ENCODE measurements at places on chromosomes 3 and 15.
A peak's percentile ranks its signal among the peaks of the same experiment; 100 is the strongest.

DNA sequence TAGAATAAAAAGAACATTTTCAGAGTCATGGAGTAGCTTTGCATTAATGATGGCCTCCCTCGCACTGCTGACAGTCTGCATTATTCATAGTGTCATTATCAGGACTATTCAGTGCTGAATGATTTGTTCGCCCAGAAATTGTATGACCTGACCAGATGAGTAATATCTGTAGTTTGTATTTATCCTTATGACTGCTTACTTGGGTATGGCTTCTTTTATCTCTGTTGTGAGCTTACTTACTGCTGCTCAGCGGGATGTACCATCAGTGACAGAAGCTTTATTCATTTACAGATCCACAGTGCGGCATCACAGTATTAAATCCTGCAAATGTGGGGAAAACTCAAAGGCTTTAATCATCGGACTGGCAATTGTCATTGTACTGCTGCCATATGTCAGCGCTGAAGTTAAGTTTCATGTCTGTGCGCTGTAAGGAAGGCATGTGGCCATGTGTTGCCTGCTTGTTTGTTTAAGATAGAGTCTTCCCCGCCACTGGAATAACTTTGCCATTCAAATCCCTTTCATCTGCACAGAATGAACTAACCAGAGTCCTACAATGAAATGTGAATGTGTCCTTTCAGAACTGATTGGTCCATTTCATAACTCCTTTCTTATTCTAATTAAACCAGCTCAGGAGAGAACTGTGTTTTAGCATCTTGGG, 262.2 kb downstream of the CHL1 start:
- no peaks in the 10 kb centered on the region for H3K36me3 ChIP-seq
- peaks cover 3% of the 10 kb centered on the region for H3K27me3 ChIP-seq
- no peak for DNase-seq

- no peak for DNase-seq
- H3K27me3 ChIP-seq, result no peaks in the 10 kb centered on the region
- peaks cover 23% of the 10 kb centered on the region for H3K36me3 ChIP-seq
- H3K4me3 ChIP-seq, result no peak overlapping the region
Measured at GRCh38 chr3:71486831-71487230, 96.7 kb downstream of the FOXP1 start.

- no peaks in the 10 kb centered on the region for H3K4me1 ChIP-seq
- H3K27me3 ChIP-seq, result peaks cover 21% of the 10 kb centered on the region
- H3K4me3 ChIP-seq, result no peak overlapping the region
Measured at GRCh38 chr15:88021601-88022000, 234.9 kb downstream of the NTRK3 start.

- peaks cover 9% of the 10 kb centered on the region for H3K36me3 ChIP-seq
- no peak overlapping the region for H3K4me3 ChIP-seq
- no peak overlapping the region for H3K27ac ChIP-seq
- DNase-seq, result no peak
- H3K4me1 ChIP-seq, result no peaks in the 10 kb centered on the region
- H3K27me3 ChIP-seq, result no peaks in the 10 kb centered on the region
Measured at GRCh38 chr3:138256022-138256421, 68.9 kb downstream of the ARMC8 start.

DNA sequence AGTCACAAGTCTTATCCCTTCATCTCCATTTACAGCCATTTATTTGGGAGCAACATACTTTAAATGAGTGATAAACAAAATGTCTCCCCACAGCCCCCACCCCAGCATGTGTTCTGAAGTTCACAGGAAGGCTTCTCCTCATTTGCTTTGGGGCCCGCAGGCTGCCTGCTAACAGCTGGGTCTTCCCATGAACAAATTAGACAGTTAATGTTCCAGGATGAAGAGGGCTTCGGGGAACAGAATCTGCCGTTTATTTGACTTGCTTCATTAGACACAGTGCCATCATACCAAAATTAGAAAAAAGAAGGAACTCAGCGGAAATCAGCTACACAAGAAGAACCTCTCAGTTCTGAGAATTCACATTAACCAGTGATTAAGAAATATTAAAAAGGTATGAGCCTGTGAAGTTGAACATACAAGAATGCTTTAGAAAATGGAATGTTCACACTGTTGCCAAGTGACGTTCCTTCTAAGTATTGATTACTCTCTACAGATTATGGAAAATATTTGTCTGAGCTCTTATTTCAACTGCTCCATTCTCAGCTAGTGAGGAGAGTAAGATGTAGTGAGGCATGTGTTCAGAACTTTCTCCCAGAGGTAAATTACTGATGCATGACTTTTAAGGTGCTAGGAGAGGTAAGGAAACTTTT, 107.5 kb upstream of the THBS1 start:
- DNase-seq, result no peak
- no peak overlapping the region for H3K4me3 ChIP-seq
- H3K27ac ChIP-seq, result peak overlapping the region; percentile 48
- H3K4me1 ChIP-seq, result peaks cover 14% of the 10 kb centered on the region

DNA sequence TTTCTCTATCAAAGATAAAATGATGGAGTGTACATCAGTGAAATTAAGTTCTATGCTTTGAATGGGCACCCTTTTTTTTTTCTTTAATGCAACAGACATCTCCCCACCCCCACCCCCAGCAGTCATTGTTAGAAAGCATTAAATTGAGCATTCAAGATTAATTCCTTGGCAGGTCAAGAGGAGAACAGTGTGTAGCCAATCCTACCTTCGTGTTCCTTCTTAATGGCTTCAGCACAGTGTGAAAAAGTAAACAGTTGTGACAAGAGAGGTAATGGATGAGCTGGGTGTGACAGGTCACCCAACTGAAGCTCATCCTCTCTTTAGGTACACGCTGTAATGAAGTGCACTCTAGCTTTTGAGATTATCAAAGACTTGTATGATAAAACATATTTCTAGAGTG, 198.5 kb upstream of the RARB start:
- no peaks in the 10 kb centered on the region for H3K36me3 ChIP-seq
- H3K27me3 ChIP-seq, result peaks cover 23% of the 10 kb centered on the region
- DNase-seq, result no peak

DNA sequence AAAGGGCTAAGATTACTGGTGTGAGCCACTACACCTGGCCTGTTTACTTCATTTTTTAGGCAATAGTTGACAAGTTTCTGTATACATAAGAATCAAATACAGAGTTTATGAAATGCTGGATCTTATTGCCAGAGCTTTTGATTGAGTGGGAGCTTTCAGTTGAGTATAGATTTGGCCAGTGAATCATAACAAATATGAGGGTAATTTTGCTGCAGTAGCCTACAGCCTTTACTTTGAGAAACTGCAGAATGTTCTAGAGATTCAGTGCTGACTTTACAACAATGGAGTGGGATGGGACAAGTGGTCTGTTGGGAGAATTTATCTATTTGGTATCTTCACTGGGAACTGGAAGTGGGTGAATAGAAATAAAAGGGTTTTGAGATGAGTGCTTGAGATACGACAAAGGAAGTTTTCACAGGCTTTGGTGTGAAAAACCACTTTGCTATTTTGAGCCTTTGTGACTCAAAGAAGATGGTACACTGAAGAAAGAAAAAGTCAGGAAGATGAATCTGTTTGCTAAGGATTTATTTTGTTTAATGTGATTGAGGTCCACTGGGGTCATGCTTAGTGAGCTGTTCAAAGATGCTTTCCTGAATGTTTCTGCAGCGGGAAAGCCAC, 227.8 kb downstream of the UBE2E2 start:
- H3K4me3 ChIP-seq, result no peak overlapping the region
- no peaks in the 10 kb centered on the region for H3K27me3 ChIP-seq

- no peak overlapping the region for H3K4me3 ChIP-seq
- DNase-seq, result no peak
- no peaks in the 10 kb centered on the region for H3K27me3 ChIP-seq
- H3K4me1 ChIP-seq, result peaks cover 35% of the 10 kb centered on the region
- H3K36me3 ChIP-seq, result peaks cover 10% of the 10 kb centered on the region
- H3K27ac ChIP-seq, result no peak overlapping the region
Measured at GRCh38 chr15:72492733-72493132, 18.6 kb downstream of the ARIH1 start.

GRCh38 chr15:83446904-83447709, at the start of gene SH3GL3:
Gene SH3GL3 (plus strand): TSS chr15:83447341. CDS start chr15:83447534, 193 bp downstream.
- no peaks in the 10 kb centered on the region for H3K36me3 ChIP-seq
- peaks cover 21% of the 10 kb centered on the region for H3K27me3 ChIP-seq
- peak; percentile 87 for DNase-seq
- peak within 1 kb of the TSS; percentile 98 for H3K27ac ChIP-seq
- peaks cover 19% of the 10 kb centered on the region for H3K4me1 ChIP-seq

DNA sequence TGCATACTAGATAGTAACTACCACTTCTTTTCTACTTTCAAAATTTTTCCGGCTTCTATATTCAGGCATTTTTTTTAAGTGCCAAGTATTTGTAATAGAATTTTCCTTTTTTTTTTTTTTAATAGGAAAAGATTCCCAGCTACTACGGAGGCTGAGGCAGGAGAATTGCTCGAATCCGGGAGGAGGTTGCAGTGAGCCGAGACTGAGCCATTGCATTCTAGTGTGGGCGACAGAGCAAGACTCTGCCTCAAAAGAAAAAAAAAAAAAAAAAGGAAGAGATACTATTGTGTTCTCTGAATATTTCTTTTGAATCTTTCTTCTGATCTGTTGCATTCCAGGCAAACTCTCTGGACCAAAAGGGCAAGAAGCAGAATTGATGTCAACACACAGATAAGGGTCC, 557.3 kb downstream of the FGF12 start:
- no peak overlapping the region for H3K27ac ChIP-seq
- H3K4me3 ChIP-seq, result no peak overlapping the region
- H3K36me3 ChIP-seq, result no peaks in the 10 kb centered on the region
- H3K4me1 ChIP-seq, result no peaks in the 10 kb centered on the region
- no peaks in the 10 kb centered on the region for H3K27me3 ChIP-seq
- DNase-seq, result no peak

- peak overlapping the region; percentile 98 for H3K4me3 ChIP-seq
- peaks cover 41% of the 10 kb centered on the region for H3K4me1 ChIP-seq
- DNase-seq, result peak; percentile 75
Measured at GRCh38 chr3:47163169-47164006, 525 bp downstream of the SETD2 start.

- H3K27me3 ChIP-seq, result peaks cover 35% of the 10 kb centered on the region
- no peaks in the 10 kb centered on the region for H3K4me1 ChIP-seq
- H3K4me3 ChIP-seq, result no peak overlapping the region
- DNase-seq, result no peak
- no peak overlapping the region for H3K27ac ChIP-seq
- H3K36me3 ChIP-seq, result no peaks in the 10 kb centered on the region
Measured at GRCh38 chr3:36172699-36173098, 207.6 kb upstream of the STAC start.

- no peak overlapping the region for H3K4me3 ChIP-seq
- peaks cover 2% of the 10 kb centered on the region for H3K27me3 ChIP-seq
- no peak overlapping the region for H3K27ac ChIP-seq
- no peak for DNase-seq
- H3K4me1 ChIP-seq, result no peaks in the 10 kb centered on the region
Measured at GRCh38 chr3:169054471-169054870, 609.0 kb downstream of the MECOM start.

DNA sequence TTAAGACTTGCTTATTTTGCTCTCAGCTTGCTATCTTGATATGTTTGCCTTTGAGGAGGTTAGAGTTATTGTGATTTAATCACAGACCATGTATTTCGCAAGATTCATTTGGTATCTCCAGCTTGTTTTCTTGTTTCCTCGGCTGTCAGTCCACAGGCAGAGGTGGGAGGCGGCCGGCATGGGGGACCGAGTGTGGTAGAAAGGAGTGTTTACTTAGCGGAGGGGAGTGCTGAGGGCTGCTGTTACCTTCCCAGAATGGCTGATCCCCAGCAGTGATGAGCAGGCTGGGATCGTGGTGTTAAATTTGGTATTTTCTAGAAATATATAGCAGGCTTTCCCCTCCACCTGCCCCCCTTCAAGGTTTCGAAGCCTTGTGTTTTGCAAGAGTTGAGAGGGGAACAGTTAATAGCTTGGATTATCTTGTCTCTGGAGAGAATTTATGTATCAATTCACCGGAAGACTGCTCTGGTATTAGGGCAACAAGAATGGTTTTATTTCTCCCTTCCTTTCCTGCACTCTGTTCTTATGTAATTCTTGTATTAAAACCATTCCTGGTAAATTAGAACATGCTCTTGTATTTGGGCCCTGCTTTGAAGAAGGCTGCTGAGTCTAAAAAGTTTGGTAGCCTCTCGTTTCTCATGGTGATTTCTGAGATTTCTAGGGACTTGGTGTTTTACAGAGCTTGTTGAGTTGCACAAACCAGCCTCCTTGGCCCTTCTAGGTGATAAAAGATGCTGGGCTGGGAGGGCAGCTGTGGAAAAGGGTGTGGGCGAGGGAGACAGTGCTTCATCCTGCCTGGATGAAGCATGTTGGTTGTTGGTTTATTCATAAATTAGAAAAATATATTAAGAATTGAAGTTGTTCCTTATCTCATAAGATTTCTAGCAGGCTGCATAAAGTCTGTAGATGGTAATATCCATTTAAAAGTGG, 151.4 kb downstream of the IGF1R start:
- no peaks in the 10 kb centered on the region for H3K36me3 ChIP-seq
- peak overlapping the region; percentile 86 for H3K27ac ChIP-seq
- no peaks in the 10 kb centered on the region for H3K27me3 ChIP-seq
- DNase-seq, result no peak

GRCh38 chr3:82586414-82586813, 825.0 kb upstream of the GBE1 start:
- DNase-seq, result no peak
- no peak overlapping the region for H3K4me3 ChIP-seq
- H3K27me3 ChIP-seq, result no peaks in the 10 kb centered on the region
- H3K27ac ChIP-seq, result no peak overlapping the region
- peaks cover 6% of the 10 kb centered on the region for H3K4me1 ChIP-seq

DNA sequence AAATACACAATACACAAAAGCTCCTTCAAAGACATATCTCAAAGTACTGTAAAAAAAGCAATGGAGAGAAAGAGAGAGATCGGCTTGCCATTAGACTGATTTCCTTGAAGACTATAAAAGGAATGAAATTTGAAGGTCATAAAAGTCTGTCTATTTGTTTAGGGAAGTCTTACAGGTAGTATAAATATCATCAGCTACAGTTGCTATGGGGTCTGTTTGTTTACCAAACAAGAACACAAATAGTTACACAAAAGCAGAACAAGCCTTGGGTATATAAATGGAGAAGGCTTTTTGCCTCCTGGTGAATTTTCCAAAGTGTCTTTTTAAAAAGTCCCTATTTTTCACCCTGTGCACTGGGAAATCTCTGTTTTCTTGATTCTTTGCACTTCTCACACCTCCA, 552.3 kb downstream of the FOXP1 start:
- no peak overlapping the region for H3K27ac ChIP-seq
- no peak for DNase-seq
- H3K36me3 ChIP-seq, result peaks cover 56% of the 10 kb centered on the region
- H3K4me3 ChIP-seq, result no peak overlapping the region
- peaks cover 29% of the 10 kb centered on the region for H3K4me1 ChIP-seq

- H3K27ac ChIP-seq, result no peak overlapping the region
- peak overlapping the region; percentile 86 for H3K4me3 ChIP-seq
- no peaks in the 10 kb centered on the region for H3K36me3 ChIP-seq
- no peaks in the 10 kb centered on the region for H3K27me3 ChIP-seq
- H3K4me1 ChIP-seq, result peaks cover 51% of the 10 kb centered on the region
Measured at GRCh38 chr15:39784125-39784524, 1.5 kb upstream of the FSIP1 start.

DNA sequence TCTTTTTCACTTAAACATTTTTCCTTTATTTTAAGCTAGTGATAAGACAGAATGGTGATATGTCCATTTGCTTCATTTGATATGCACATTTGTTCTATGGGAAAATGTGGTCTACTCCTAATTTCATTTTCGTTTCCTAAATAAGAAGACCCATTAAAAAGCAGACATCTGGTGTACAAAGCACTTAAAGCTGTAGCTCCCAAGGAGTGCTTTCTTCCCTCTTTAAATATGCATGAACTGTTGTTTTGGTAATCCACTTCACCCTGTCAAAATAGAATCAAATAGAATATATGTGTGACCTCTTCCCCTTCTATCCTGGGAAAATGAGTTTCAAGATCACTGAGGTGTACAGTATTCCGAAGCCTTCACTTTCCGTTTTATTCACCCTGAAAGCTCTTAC, 182.8 kb downstream of the ROBO2 start:
- H3K4me3 ChIP-seq, result no peak overlapping the region
- H3K4me1 ChIP-seq, result no peaks in the 10 kb centered on the region
- no peak overlapping the region for H3K27ac ChIP-seq
- H3K36me3 ChIP-seq, result no peaks in the 10 kb centered on the region
